Lower lobe of right lung (tissue), 2 donors: ENCODE measurements at places on chromosomes 6 and 20. TPM values are rescaled to one million over a fixed set of nuclear protein-coding genes. Genes with fewer than 3 reads are reported as not detected.

GRCh38 chr20:49245921-49246740 is 26.9 kb downstream of the DDX27 start:
- peaks cover 100% of the 10 kb centered on the region for H3K36me3 ChIP-seq
- no peaks in the 10 kb centered on the region for H3K27me3 ChIP-seq
- peaks cover 35% of the 10 kb centered on the region for H3K4me1 ChIP-seq
- peak overlapping the region; percentile 33 for H3K27ac ChIP-seq
- H3K4me3 ChIP-seq = no peak overlapping the region

DNA sequence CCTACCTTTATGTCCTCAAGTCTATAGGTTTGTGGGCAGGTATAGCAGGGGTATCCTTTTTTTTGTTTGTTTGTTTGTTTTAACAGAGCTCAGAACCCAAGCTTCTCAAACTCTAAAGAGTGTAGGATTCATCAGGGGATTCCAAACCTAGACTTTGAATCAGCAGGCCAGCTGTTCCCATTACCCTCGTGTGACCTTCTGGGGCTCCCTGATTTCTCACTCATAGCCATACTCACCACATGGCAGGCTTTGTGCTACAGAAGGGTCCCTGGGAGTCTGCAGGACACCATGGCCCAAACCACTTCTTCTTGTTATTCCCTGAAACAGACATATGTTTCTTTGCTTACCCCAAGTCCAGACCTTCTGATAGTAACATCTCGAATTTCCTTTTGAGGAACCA is 350.8 kb upstream of the TSHZ2 start:
- H3K36me3 ChIP-seq = no peaks in the 10 kb centered on the region
- DNase-seq = no peak
- H3K4me1 ChIP-seq = no peaks in the 10 kb centered on the region
- no peaks in the 10 kb centered on the region for H3K27me3 ChIP-seq

GRCh38 chr6:27872642-27873020 is 39.6 kb downstream of the OR2B2 start:
- peak overlapping the region; percentile 58 for H3K4me3 ChIP-seq
- peaks cover 23% of the 10 kb centered on the region for H3K4me1 ChIP-seq
- peaks cover 16% of the 10 kb centered on the region for H3K27me3 ChIP-seq
- H3K27ac ChIP-seq = peak overlapping the region; percentile 92

DNA sequence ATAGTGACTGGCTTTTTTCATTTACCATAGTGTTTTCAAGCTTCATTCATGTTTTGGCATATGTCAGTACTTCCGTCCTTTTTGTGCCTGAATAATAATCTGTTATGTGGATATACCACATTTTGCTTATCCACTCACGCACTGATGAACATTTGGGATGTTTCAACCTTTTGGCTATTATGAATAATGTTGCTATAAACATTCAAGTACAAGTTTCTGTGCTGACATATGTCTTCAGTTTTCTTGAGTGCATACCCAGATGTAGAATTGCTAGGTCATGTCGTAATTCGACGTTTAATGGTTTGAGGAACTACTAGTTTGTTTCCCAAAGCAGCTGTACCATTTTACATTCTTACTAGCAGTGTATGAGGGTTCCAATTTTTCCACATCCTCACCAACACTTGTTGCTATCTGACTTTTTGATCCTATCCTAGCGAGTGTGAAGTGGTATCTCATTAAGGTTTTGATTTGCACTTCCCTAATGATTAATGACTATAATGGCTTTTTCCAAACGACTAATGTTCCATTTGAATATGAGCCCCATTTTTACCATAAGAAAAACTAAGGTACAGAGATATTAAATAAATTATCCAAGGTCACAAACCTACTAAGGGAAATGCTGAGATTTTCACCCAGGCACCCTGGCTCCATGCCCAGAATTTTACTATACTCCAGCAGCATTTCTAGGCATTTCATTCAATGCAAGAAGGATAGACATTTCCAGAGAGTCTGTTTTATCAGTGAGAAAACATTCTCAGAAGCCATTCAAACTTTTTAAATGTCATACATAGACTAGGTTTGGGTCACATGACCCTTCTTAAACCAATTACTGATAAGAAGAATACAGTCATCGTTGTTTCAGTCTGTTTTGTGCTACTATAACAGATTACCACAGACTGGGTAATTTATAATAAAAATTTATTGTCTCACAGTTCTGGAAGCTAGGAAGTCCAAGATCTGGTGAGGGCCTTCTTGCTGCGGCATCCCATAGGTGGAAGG is 71.1 kb upstream of the RUNX2 start:
- H3K27me3 ChIP-seq = no peaks in the 10 kb centered on the region
- no peak overlapping the region for H3K4me3 ChIP-seq
- H3K27ac ChIP-seq = no peak overlapping the region
- no peaks in the 10 kb centered on the region for H3K4me1 ChIP-seq

- H3K4me3 ChIP-seq = no peak overlapping the region
- peaks cover 3% of the 10 kb centered on the region for H3K27me3 ChIP-seq
- H3K4me1 ChIP-seq = no peaks in the 10 kb centered on the region
- H3K27ac ChIP-seq = no peak overlapping the region
- H3K36me3 ChIP-seq = no peaks in the 10 kb centered on the region
- no peak for DNase-seq
Measured at GRCh38 chr20:62421716-62421990, 5.7 kb downstream of the RBBP8NL start.

- peak; percentile 62 for DNase-seq
- no peak overlapping the region for H3K27ac ChIP-seq
- H3K4me1 ChIP-seq = peaks cover 35% of the 10 kb centered on the region
- no peaks in the 10 kb centered on the region for H3K36me3 ChIP-seq
- H3K27me3 ChIP-seq = no peaks in the 10 kb centered on the region
Measured at GRCh38 chr6:89508755-89509563, 76.0 kb downstream of the ANKRD6 start.

TMX4 gene
- 35.7 TPM for total RNA-seq

DNA sequence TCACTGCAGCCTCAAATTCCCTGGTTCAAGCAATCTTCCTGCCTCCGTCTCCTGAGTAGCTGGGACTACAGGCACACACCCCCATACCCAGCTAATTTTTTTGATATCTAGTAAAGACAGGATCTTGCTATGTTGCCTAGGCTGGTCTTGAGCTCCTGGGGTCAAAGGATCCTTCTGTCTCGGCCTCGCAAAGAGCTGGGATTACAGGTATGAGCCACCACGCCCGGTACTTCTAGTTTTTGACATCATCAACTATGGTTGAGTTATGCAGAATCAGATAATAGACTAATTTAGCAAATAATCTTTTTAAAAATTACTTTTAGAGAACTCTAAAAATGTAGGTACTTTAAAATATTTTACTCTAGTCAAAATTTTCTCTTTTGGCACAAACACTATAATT is 166.2 kb downstream of the SOX4 start:
- H3K4me3 ChIP-seq = no peak overlapping the region
- no peaks in the 10 kb centered on the region for H3K36me3 ChIP-seq
- no peak for DNase-seq
- H3K27ac ChIP-seq = no peak overlapping the region
- no peaks in the 10 kb centered on the region for H3K27me3 ChIP-seq
- no peaks in the 10 kb centered on the region for H3K4me1 ChIP-seq

POM121L2 gene
- total RNA-seq = not detected

- H3K36me3 ChIP-seq = peaks cover 78% of the 10 kb centered on the region
- H3K4me3 ChIP-seq = no peak overlapping the region
- H3K4me1 ChIP-seq = peaks cover 59% of the 10 kb centered on the region
- peak overlapping the region; percentile 77 for H3K27ac ChIP-seq
- H3K27me3 ChIP-seq = no peaks in the 10 kb centered on the region
Measured at GRCh38 chr20:38144598-38144973, 20.5 kb downstream of the TGM2 start.

RAB23 gene
- 11.3 TPM for total RNA-seq

DNA sequence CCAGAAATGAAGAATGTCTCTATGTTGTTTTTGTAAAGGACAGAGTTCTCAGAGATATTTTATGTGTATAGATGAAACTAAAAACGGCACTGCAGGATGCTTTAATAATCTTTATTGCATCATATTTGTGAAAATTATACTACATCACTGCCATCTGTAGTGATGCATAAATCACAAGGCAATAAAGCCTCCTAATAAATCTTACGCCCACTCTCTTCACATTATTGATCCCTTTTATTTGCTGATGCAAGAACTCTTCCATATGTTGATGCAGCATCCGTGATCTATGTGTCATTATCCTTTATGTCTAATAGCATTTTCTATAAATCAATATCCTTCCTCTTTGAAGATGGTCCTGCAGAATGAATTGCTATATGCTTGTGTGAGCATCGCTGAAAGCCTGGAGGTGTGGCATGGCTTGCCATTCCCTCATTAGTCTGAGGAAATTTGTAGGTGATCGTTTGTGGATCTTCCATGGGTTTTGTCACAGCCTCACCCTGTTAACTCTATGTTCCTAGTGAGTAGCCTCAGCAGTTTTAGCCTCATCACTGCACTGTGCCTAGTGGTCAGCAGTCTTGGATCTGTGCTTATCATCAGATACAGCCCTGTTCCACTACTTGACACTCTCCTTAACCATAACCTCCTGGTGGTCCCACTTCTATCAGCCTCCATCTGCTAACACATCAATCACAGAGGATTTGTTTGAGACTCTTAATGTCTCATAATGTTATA is 983.5 kb downstream of the EYS start:
- no peak overlapping the region for H3K27ac ChIP-seq
- H3K36me3 ChIP-seq = no peaks in the 10 kb centered on the region
- DNase-seq = no peak
- H3K27me3 ChIP-seq = no peaks in the 10 kb centered on the region
- H3K4me3 ChIP-seq = no peak overlapping the region

CD83 gene
- total RNA-seq = 25.0 TPM

- H3K27ac ChIP-seq = no peak overlapping the region
- no peaks in the 10 kb centered on the region for H3K27me3 ChIP-seq
- no peak overlapping the region for H3K4me3 ChIP-seq
- no peaks in the 10 kb centered on the region for H3K36me3 ChIP-seq
Measured at GRCh38 chr6:124205921-124206320, 402.3 kb downstream of the NKAIN2 start.

NRSN1 gene
- total RNA-seq = not detected

DNA sequence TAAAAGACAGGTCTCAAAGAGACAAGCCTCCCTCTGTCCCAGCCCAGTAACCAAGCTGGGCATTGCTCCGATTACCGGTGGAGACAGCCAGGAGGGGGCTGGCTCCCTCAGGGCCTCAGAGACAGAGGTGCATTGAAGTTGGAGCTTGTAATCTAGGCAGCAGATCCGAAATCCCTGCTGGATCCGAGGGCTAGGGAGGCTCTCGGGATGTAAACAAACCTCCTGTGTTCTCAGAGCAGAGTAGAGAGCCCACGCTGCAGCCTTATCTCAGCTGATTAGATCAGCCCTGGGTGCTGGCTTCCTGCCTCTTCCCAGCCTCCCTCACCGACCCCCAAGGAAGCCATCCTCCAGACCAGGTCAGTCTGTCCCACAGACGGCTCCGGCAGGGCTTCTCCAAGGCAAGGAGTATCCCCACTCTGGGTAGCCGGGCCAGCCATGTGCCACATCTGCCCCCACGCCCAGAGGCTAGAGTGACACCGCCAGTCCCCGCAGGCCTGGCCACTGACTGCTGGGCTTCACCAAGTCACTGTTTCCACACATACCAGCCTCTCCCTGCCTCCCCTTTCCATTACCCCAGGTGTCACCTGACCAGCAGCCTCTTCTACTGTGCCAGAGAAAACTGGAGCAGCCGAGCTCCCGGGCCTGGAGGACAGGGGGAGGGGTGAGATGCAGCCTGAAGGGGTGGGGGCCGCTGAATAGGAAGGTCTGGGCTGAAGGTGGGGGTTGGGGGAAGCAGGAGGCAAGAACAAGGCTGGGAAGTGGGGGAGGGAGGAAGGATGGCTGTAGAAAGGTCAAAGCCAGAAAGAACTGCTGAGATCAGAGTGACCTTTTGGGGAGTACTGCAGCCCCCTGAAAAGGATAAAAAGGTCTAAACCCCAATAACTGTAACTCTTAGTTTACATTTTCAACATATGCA is 6.0 kb downstream of the SDC4 start:
- H3K4me3 ChIP-seq = peak overlapping the region; percentile 82
- peak overlapping the region; percentile 93 for H3K27ac ChIP-seq
- DNase-seq = peak; percentile 74

DNA sequence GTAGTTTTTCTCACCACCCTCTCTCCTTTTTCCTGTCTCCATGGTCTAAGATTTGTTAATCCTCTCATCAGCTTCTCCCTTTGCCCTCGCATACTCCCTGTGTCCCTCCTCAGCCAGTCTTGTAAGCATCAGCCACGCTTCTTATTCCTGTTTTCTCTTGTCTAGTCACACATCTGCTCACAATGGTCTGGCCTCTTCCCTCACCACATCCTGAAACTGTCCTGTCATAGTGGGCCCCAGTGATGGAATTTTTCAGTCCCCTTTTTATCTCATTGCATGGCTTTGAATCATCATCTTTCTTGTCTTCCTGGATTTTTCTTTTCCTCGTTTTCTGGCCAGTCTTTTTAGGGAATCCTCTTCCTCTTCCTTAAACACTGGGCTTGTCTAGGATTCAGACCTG is 57.2 kb downstream of the GFRA4 start:
- peaks cover 40% of the 10 kb centered on the region for H3K36me3 ChIP-seq
- no peak overlapping the region for H3K4me3 ChIP-seq
- H3K4me1 ChIP-seq = no peaks in the 10 kb centered on the region
- no peaks in the 10 kb centered on the region for H3K27me3 ChIP-seq

DNA sequence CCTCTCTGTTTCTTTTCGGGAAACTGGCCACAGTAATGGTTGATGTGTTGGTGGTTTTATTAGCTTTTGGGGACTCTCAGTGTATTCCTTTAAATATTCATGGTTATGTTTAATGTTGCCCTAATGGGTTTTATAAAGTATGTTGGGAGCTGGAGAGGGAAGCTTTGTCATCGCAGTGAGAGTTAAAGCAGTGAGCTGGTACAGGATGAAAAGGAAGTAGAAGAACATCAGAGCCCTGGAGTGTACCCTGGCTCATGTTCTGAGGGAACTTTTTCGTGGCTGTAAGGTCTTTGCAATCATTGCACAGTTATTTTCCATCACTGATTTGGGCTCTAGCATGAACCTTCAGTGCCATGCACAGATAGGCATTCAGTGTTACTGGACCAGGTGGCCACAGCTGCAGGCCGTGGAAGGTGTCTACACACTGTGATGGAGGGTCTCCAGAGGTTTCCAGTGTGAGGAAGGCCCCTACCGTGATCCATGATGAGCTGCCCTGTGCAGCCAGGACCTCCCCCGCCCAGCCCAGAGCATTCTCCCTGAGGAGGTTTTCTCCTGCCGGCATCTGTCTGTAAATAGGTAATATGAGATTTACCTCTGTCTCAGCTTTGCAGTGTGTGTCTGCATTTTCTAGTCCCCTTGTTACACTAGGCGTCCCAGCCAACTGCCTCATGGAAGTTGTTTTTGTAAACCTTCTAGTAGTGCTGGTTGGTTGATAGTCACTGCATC is 22.4 kb upstream of the TMEM217 start:
- peaks cover 8% of the 10 kb centered on the region for H3K4me1 ChIP-seq
- H3K27me3 ChIP-seq = no peaks in the 10 kb centered on the region
- DNase-seq = no peak
- H3K4me3 ChIP-seq = no peak overlapping the region
- no peak overlapping the region for H3K27ac ChIP-seq

RSPH9 gene
- 2.6 TPM for total RNA-seq
